ENCODE measurements at places on chromosomes 6 and 20.

GRCh38 chr6:32952817-32953739 lies at the start of gene HLA-DMA:
Gene HLA-DMA, minus strand, starts transcription at chr6:32953097. Its CDS starts 61 bp downstream, at chr6:32953036.
- DNase-seq = peak; percentile 76

GRCh38 chr6:33297406-33297955 lies 1.3 kb downstream of the RGL2 start:
- no peak for DNase-seq

GRCh38 chr6:65461121-65461520 lies 245.9 kb downstream of the EYS start:
- no peak for DNase-seq

DNA sequence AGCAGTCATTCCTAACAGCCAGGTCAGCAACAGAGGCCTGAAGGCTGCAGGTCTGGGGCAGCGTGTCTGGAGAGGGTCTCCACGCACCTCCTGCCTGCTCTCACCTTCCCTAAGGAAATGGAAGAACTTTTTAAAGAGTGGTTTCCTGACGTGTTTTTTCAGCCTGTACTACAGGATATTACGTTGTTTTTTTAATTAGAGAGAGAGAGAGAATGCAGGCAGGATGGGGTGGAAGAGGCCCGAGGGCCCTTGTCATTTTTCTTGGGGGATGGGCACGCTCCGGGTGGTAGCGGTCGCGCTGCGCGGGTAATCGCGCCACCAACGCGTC lies 2.1 kb downstream of the DLL1 start:
- DNase-seq = no peak

GRCh38 chr6:106514583-106514885 lies 114.8 kb downstream of the RTN4IP1 start:
- DNase-seq = no peak

GRCh38 chr6:36015666-36016065 lies 8.8 kb downstream of the SLC26A8 start:
- DNase-seq = no peak

DNA sequence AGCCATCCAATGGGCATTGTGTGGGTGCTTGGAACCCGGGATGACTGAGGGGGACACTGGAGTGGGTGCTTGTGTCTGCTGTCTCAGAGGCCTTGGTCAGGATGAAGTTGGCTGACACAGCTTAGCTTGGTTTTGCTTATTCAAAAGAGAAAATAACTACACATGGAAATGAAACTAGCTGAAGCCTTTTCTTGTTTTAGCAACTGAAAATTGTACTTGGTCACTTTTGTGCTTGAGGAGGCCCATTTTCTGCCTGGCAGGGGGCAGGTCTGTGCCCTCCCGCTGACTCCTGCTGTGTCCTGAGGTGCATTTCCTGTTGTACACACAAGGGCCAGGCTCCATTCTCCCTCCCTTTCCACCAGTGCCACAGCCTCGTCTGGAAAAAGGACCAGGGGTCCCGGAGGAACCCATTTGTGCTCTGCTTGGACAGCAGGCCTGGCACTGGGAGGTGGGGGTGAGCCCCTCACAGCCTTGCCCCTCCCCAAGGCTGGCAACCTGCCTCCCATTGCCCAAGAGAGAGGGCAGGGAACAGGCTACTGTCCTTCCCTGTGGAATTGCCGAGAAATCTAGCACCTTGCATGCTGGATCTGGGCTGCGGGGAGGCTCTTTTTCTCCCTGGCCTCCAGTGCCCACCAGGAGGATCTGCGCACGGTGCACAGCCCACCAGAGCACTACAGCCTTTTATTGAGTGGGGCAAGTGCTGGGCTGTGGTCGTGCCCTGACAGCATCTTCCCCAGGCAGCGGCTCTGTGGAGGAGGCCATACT lies 49.4 kb downstream of the PYGB start:
- DNase-seq = no peak

DNA sequence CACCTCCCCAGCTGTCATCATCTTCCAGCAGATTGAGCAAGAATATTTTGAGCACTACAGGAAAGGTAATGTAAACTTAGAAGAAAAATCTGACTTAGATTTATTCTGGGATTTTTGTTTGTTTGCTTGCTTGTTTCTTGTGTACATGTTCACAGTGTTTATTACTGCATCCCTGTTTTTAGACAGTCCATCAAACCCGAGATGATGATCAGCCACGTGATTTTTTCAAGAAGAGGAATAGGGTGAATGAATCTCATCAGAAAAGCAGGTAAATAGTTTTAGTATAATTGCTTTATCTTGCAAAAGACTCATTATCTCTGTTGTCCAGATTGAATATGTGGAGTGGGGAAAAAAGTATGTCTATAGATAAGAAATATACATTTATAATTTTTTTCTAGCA lies 2.1 kb downstream of the FAM217B start:
- no peak for DNase-seq

GRCh38 chr20:11155156-11155756 lies 481.5 kb upstream of the JAG1 start:
- DNase-seq = no peak

DNA sequence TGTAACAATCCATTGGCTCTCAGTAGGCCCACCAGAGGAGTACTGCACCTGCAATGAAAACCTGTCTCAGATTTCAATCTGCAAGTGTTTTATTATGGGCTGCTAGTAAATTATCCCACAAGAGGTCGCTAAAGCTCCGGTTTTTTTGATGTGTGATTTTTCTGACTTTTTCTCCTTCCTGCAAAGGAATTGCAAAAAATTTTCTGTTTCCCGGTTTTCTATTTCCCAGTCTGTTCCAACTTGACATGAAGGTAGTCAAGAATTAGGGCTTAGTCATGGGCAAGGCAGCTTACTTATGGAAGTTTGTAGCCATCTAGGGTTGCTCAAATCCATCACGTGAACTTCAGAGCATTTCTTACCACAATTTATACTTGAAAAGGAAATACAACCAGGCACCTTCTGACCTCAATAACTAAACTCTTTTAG lies 38.5 kb upstream of the AHI1 start:
- DNase-seq = no peak

DNA sequence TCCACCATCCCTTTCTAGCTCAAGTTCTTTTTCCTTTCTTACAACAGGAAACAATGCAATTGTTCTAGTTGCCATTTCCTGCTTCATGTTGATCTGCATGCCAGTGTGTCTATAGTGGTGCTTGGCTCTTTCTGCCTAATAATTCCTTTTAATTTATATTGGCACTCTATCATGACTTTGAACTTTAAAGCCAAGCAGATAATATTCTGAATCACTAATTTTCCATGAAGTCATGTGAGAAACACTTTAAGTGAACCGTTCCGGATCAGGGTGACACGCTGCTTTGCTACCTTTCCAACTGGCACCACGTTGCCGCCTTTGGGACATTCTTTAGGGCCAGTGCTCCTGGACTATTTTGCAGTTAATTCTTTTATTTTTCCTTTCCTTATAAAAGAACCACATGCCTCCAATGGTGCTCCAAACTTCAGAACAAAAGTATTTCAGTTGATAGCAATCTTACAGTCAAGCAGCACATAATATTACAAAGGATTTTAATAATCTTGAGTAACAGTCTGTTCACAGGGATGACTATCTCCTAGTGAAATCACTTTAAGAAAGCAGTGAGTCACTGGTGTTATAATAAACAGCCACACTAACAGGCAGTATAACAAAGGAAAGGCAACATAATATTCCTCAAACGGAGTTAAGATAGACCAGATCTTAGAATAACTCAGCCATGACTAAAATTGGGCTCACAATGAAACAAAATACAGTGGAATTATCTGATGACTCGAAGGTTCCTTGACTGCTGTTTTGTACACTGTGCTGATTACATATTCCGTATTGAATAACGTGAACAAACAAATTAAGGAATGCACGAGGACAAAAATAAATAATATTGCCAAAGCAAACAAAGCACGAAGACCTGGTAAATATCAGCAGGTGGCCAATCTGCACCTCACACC lies 19.0 kb upstream of the BLOC1S5 start:
- DNase-seq = no peak

GRCh38 chr6:102438171-102438570 lies 1044.7 kb downstream of the GRIK2 start:
- no peak for DNase-seq

GRCh38 chr6:150898399-150899170 lies 33.1 kb downstream of the MTHFD1L start:
- no peak for DNase-seq

DNA sequence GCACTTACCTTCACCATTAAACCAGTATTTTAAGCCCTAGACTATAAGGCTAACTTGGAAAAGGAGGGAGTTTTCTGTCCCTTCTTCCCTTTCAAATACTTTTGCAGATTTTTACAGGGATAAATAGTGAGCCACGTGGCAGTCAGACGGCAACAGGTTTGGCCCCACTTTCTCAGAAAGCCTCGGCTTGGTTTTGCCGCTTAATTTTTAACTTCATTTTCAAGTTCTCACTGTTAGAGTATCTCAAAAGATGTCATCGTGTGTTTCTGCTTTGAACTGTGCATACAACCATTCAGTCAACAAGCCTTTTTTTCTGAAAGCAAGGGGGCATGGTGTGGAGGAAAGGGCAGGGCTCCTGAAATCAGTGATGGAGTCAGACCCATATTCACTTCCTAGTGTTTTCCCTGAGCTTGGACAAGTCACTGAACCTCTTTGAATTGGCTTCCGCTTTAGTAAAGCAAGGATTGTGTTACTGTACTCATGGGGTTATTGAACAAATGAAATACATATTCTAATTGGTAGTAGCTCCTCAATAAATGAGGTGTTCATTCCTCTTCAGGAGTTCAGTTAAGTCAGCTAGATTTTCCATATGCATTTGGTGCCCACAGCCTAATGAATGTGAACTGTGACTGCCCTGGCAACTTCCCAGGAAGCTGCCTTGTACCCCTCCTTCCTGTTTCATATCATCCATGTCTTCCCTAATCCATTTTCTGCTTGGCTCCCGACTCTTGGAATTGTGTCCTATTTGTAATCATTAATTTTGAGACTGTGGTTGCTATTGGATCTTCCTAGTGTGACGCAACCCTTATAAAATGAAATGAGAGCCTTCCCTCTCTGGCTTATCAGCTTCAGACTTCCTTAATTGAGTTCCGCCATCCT lies at the start of gene SLC17A2:
SLC17A2 (minus strand) TSS at position 160 of the 879 bp plus-strand sequence. CDS start 4,895 bp downstream, outside the sequence.
- DNase-seq = no peak

- DNase-seq = no peak
Measured at GRCh38 chr20:36085686-36086267, 68.8 kb upstream of the EPB41L1 start.

DNA sequence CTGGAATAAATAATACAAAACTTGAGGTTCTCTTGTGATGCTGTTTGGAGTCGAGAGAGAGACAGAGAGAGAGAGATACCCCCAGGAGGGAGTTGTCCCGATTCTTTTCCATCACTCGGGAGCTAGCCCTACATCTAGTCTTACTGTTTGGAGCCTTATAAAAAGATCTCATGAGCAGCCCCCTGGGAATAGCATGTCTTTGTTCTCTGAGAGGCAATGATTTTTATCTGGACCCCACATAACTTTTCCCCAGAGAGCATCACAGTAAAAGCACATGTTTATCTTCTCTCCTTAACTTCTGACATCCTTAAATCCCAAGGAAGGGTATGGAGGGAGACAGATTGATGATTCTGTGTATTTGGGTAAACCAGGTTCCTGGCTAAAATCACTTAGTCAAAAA lies 20.9 kb upstream of the HLA-DOA start:
- DNase-seq = no peak

DNA sequence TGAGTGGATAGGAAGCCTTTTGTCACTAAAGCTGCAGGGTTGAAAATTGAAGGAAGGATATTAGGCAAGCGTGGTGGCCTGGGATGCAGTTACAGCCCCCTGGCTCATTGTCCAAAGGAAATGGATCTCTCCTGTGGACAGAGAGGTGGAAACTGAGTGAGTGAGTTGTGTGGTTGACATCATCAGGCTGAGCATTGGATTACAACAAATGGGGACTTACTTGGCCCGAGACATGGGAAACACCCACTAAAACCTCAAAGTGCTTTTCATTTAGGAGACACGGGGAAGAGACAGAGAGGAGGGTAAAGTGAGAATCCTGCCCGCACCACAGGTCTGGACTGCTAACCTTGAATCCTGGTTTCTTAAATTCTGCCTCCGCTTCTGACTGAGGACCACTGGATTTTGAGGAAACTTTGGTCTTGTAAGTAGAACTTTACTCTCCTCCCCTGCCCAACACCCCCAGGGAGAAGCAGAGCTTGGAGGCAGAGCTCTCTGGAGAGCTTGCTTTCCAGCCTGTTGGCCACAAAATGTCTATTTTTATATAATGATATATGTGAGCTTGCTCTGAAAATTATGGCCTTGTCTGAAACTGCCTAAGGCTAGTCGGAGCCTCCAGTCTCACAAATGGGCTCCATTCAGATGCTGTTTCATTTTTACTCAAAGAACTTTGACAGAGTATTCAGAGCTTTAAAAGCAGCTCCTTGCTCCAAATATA lies at the start of gene PKIG:
PKIG (plus strand) TSS at position 269 of the 715 bp plus-strand sequence. CDS start 31,978 bp downstream, outside the sequence.
- DNase-seq = peak; percentile 38

DNA sequence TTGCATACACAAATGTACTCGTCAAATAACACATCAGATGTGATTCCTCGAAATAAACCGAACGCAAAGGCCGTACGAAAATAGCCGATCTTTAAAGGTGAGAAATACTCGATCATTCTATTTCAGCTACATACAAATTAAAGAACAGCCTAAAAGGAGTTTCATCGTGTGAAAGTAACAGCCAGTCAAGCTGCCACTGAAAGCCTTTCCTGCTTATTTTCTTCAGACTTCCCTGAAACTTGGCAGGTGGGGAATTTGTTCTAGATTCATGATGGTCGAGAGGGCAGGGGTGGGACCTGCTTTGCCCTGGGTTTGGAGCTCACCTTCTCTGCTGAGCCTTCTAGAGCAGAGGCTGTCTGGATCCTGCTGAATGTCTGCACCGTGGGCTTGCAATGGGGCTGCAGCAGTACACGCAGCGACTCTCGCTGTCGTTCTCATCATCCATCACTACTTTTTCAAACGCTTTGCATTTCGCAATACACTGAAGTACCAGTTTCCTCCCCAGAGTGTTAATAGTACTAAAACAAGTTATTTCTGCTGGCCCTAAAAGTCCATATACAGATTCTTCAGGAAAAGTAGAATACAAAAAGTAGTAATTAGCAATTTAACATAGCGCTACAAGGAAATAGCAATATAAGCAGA lies 16.2 kb downstream of the FOXC1 start:
- DNase-seq = no peak

GRCh38 chr20:63974402-63975200 lies 4.8 kb downstream of the SAMD10 start:
- DNase-seq = no peak

DNA sequence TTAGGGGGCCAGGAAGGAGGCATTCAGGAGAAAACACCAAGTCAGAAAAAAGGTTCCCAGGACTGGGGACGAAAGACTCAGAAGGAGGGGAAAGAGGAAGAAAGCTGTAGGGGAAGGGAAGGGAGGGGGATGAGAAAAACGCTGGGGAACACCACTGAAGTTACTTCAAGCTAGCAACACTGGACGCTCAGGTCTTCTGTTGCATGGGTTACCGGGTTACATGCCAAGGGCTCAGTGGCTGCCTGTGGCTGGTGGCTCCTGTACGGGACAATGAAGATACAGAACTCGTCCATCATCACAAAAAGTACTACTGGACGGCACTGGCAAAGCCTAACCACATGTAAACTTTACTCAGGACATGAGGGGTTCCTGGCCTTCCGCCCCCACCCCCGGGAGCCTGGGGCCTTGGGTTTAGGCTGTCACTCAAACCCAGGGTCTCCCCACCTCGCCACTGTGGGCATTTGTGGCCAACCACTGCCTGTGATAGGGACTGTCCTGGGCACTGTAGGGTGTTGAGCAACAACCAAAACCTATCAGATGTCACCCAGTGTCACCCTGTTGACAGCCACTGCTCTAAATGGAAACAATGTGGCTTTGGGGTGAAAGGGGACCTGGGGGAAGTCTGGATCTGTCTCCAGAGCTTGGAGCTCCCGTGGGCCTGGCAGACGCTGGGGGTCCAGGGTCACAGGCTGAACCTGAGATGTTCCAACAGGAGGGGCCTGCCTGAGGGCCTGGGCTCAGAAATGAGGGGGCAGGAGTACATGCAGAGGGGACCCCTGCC lies 40.3 kb upstream of the CD93 start:
- DNase-seq = peak; percentile 70

Measured in GF-D8 (cell line).